ENCODE measurements at places on chromosomes 2 and 18.

- DNase-seq, result no peak
Observed at GRCh38 chr18:55386545-55386944, 201.4 kb downstream of the TCF4 start.

GRCh38 chr2:216372761-216373291, 543 bp upstream of the MARCHF4 start:
- no peak for DNase-seq

DNA sequence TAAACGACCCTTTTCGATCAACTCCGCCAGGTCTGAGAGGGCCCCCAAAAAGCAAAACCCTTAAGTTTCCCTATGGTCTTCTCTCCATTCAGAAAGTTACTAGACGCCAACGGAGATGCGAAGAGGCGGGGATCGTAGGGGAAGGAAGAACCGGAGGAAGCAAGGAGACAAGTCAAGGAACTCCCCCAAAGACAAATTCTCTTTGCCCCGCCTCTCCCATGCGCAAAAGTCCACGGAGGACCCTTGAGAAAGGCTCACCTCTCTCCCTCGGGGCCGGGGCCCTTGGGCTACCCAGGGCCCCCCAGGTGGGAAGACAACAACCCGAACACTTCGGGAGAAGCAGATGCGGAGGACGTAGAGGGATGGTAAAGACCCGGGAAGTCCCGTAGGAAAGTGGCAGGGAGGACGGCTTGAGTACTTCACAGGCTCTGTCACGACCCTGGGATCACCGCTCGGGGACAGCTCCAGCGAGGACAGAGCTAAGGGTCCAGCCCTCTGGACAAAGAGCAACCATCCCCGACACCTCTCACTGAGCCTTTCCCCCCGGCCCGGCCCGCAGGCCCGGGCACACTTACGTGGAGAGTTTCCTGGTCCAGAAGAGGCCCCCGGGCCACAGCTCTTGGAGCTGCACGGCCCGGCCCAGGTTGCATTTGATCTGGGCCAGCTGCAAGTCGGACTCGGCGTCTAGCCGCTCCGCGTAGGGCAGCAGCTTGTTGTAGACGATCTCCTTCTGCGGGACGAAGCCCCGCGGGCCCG, 647 bp downstream of the PSME4 start:
- peak; percentile 32 for DNase-seq

GRCh38 chr2:217552081-217552480, 450.7 kb downstream of the TNS1 start:
- DNase-seq, result no peak

DNA sequence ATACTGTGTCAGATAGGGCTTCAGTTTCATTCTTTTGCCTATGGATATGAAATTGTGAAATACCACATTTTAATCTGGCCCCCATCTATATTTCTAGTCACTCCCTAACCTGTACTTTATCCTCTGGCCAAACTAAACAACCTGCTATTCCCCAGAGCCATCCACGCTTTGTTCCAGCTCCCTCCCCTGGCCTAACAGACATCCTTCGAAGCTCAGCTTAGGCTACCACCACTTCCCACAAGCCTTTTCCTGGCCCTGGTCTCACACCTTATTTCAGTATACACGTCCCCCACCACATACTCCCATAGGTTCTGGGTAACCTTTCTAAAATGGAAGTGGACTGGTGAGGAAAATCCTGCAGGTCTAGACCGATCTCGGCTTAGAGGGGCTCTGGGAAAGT, 55.4 kb downstream of the MAP4K3 start:
- DNase-seq, result no peak

DNA sequence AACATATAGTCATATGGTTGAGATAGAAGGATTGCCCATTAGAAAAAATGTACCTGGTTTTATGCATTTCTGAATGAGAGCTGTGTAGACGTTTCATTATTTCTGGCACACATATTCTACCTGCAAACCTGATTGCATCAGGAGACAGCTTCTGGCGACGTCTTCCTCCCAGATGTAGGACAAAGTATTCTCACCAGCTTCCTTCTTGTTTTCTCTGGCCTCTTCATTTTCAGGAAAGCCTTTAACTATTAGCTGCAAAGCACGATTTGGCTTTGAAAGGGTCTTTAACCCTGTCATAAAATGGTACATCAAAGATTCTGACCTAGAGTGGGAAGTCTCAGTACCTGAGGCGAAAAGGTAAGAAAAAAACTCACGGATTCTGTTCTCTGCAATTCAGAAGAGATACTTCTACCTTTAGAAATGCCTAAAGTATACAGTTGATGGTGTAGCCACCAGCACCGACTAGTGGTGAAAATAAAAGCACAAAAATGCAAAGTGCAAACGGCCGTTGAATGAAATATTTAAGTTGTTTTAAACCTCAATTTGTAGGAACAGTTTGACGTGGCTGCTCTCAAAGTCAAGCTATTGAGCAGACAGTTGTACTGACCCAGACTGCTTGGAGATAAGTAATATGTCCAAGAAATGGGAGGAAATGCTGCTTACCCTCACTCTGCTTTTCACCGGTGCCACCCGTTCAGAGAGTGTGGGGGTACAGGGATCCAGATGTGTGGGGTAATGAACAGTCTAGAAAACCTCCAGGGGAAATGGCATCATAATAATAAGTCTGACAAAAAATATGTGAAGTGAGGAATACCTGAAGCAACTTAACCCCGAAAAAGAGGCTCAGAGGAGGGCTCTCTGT, 20.2 kb downstream of the IL18RAP start:
- DNase-seq, result peak; percentile 69

GRCh38 chr2:173187941-173188788, 112.5 kb downstream of the MAP3K20 start:
- no peak for DNase-seq

GRCh38 chr2:239462191-239462515, 61.3 kb upstream of the HDAC4 start:
- DNase-seq, result no peak

- DNase-seq, result peak; percentile 3
Observed at GRCh38 chr2:28135324-28135723, 244.8 kb downstream of the BABAM2 start.

GRCh38 chr18:48950536-48951447, at the start of gene SMAD7:
Gene SMAD7 (minus strand): TSS chr18:48950965. CDS start chr18:48950424, 541 bp downstream.
- DNase-seq, result no peak

- no peak for DNase-seq
Observed at GRCh38 chr2:25618676-25619075, 54.7 kb downstream of the DTNB start.

- no peak for DNase-seq
Observed at GRCh38 chr18:10570622-10571021, 44.8 kb downstream of the NAPG start.

DNA sequence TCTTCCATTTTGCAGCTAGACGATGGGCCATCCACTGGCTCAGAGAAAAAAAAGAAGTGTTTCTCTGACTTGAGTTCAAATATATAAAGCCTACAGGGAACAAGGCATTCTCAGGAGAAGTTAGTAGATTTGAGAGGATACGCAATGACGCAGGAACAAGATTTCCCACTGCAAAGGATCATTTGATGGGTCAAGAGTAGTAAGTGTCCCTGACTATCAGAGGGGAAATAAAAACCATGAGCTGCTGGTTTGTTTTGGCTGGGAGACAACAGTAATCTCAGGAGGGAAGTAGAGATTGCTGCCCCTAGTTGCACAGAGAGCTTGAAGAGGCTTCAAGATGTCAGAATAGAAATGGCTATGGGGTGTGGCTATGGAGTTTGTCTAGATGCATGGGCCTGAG, 22.3 kb upstream of the MYO1B start:
- DNase-seq, result no peak

DNA sequence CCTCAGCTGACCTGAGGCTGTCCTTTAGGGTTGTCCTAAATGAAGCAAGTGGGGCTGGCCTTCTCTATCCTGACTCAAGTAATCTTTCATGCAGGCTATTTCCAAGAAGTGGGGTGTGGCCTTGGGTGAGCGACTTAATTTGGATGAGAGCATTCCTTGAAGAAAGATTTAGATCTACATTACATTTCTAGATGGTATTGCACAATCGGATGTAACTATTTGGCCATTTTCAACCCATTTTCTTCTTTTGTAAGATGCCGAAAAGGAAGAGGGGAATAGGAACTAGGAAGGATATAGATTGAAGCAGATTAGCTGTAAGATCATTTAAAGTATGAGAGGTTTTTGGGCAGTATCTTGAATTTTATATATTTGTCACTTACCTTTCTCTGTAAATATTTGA, 746.3 kb downstream of the MBD2 start:
- no peak for DNase-seq

DNA sequence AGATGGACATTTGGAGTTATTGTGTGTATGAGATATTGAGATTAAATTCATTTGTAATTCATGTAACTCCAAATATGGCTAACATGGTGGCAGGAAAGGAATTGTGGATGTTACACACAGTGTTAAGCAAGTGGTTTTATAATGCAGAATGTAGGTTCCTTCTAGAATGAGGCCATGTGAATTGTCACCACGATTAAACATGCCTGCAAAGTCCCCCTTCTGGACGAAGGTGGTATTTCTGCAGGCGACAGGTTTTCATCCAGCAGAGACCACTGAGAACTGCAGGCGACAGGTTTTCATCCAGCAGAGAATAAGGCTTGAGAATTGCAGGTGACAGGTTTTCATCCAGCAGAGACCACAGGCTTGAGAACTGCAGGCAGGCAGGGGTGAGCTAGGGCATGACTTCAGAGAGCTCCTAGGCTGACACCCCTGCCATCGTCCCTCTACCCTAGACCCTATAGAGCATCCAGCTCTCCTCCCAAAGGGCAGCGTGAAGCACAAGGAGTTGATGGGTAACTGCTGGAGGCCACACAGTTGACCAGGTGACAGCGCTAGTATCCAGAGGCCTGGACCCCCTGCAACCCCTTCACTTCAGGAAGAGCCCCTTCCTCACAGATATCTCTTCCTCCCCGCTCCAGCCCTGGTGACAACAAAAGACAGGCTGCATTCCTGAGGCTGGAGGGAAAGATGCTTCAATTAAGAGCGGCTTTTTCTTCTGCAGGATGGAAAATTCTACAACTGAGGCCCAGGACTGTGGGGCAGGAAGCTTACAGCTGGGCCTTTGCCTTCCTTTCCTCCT, 175.8 kb downstream of the LOXHD1 start:
- DNase-seq, result peak; percentile 61

GRCh38 chr2:177313162-177313781, 48.7 kb upstream of the NFE2L2 start:
- DNase-seq, result no peak

GRCh38 chr18:22604986-22605421, 187.3 kb upstream of the CTAGE1 start:
- no peak for DNase-seq

GRCh38 chr2:17538844-17539554, 1.5 kb upstream of the VSNL1 start:
- no peak for DNase-seq

DNA sequence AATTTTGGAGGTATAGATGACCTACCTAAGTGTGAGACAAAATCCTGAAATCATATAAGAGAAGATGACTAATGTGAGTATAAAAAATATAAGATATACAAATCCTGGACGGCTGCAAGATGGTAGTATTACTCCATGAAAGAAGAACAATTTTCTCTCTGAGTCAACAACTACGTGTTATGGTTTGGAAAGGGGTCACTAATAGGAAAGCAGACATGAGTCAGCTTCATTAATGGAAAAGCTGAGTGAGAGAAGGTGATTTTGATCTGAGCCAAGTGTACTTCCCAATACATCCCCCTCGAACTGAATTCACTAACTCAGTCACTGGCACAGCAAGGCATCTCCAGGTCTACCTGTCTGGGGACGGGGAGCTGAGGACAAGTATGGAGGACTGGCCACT, 20.1 kb upstream of the SELENOI start:
- DNase-seq, result no peak

GRCh38 chr2:145777297-145777696, 1257.4 kb upstream of the ZEB2 start:
- no peak for DNase-seq

GRCh38 chr2:45843136-45843535, 191.7 kb downstream of the PRKCE start:
- no peak for DNase-seq

- DNase-seq, result no peak
Observed at GRCh38 chr2:241456546-241456945, 51.8 kb downstream of the STK25 start.

- no peak for DNase-seq
Observed at GRCh38 chr2:70641263-70641784, 87.7 kb upstream of the TGFA start.

GRCh38 chr2:55916473-55917049, 7.0 kb downstream of the EFEMP1 start:
- no peak for DNase-seq

DNA sequence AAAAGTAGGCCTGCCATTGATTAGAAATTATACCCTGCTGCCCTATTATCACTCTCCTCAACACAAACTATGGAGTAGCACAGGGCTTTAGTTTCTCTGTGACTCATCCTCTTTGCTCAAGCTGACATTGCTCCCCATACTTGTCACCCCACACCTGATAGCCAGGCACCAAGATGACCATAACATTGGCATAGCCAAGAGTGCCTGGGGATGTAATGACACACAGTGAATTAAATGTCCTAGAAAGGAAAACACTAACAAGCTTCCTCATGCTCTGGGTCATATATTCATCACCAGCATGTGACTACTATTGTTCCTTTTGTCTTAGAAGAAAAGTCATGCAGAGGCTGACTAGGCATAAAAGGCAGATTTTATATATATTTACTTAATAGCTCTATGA, 137.8 kb upstream of the RND3 start:
- DNase-seq, result no peak

DNA sequence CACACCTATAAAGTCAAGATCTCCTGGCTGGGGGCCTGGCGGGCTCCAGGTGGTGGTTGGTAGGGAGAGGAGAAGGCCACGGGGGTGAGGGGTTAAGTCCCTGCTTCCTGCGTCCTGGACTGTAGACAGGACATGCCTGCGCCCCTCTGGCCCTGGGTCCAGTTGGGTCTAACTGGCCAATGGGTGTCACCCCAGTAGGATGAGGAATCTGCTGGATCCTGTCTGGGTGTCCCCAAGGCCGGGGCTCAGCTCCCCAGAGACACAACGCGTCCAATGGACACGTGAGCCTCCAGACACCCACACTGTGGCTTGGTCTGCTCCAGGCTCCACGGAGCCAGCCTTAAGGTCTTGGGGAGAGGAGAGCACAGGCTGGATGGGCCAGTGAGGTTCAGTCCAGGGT, 19.6 kb downstream of the AQP12A start:
- no peak for DNase-seq

- no peak for DNase-seq
Observed at GRCh38 chr2:127508631-127509034, 17.7 kb downstream of the IWS1 start.

All from CD4-positive, alpha-beta T cell treated with Interleukin-17A for 1 hour (primary cell).